ENCODE measurements at places on chromosomes 13 and 19.

DNA sequence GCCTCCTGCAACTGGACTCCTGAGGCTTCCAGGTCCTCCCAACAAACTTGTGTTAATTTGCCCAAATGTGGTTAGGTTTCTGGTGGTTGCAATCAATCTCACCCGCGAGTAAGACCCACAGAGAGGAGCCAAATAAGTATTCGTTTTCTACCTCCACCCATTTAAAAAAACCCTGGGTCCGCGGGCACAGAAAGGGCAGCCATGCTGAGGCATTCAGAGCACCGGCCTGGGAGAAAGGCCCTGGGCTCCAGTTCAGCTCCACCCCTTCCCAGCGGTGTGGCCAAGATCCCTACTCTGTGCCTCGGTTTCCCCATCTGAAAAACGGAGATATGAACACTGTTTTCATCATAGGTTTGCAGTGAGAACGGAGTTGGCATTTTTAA is 56.9 kb downstream of the PEPD start:
- DNase-seq: no peak

DNA sequence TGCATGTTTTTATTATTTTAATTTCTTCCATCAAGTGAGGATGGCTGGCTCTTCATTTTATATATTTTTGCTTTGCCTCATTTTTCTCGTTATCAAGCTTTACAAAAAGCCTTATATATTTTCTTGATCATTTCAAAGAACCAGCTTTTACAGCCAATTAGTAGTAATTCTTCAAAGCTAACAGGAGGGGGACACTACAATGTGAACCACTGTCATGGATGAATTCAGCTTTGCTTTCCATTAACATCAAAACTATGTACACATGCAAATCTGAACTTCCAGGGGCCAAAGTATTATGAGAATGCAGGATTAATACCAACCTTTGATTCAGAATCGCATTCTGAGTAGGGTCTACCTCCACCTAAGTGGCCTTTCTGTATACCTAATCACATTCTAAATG is 11.1 kb downstream of the UQCRFS1 start:
- no peak for DNase-seq

DNA sequence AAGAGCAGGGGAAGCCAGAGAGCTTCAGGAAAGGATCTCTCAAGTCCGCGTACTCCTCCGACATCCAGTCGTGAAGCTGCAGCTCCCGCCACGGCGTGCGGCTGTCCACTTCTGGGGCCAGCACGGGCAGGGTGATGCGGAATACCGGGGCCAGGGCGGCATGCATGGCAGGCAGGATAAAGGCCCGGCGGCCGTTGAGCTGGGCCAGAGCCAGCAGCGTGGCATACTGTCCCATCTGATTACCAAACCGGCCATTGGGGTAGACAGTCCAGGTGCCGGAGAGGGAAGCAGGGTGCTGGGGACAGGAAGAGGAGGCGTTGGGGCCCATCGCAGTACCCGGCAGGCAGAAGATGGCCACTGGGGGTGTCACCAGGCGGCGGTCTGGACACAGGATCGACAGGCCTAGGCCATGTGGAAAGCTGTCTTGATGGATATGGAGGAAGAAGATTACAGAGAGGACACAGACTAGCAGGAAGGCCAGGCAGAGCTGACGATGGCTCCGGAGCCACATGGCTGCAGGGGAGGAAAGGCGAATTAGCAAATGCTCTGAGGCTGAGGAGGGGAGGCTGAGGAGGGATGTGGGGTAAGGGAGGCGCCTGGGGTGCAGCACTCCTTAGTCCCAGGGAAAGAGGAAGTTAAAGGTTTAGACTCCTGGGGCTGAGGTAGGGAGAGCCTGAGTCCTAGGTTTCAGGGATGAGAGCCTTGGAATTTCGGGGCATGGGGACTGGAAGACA is 1.5 kb downstream of the FUT1 start:
- no peak for DNase-seq

- no peak for DNase-seq
These were observed 33.4 kb downstream of the FAM124A start for GRCh38 chr13:51255556-51255955.

DNA sequence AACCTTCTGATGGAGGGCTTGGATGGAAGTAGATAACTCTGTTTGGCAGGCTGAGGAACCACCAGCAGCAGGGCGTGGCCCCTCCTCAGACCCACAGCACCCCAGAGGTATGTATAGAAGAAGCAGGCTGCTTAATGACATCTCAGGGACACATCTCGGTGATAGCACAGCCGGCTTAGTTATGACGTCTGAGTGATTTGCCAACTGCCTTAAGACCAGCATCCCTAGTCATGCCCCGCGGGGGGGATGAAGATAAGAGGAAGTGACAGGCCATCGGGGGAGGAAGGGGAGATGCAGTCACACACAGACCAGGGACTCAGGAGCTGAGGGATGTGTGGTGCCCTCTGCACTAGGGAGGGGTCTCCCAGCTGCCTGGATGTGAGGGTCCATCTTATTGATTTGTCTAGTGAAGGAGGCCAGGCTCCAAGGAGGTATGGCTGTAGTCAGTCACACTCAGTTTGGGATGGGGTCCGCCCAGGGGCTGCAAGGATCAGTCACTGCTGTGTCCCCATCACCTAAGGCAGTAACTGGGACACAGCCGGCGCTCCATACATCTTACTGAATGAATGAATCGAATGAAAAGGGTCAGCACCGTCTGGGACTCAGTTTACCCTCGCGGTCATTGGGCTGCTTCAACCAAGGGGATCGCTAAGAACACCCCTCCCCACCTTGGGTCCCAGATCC is 19.2 kb upstream of the ERCC1 start:
- no peak for DNase-seq

- no peak for DNase-seq
These were observed 10.7 kb upstream of the TMEM255B start for GRCh38 chr13:113748101-113748861.

DNA sequence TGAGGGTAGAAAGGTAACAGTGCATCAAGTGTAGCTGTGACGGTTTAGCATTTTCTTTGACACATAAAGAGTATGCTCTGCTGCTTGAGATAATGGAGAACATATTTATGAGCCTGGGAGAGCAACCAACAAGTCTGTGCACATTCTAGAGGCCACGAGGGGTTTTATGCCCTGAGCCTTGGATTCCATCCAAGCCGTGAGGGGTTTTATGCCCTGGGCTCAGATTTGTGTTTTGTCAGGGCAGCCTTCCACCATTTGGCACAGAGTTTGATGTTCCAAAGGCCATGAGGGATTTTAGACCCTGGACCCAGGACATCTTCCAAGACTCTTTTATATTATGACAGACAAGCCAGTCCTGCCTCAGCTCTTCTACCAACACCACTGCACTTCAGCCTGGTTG is 106.4 kb downstream of the ZNF486 start:
- no peak for DNase-seq

- DNase-seq: no peak
These were observed 10.5 kb downstream of the RYR1 start for GRCh38 chr19:38444026-38444425.

GRCh38 chr13:102355251-102355650 is 46.6 kb downstream of the FGF14 start:
- no peak for DNase-seq

GRCh38 chr13:46571189-46571908 is 18.4 kb downstream of the LRCH1 start:
- DNase-seq: no peak

DNA sequence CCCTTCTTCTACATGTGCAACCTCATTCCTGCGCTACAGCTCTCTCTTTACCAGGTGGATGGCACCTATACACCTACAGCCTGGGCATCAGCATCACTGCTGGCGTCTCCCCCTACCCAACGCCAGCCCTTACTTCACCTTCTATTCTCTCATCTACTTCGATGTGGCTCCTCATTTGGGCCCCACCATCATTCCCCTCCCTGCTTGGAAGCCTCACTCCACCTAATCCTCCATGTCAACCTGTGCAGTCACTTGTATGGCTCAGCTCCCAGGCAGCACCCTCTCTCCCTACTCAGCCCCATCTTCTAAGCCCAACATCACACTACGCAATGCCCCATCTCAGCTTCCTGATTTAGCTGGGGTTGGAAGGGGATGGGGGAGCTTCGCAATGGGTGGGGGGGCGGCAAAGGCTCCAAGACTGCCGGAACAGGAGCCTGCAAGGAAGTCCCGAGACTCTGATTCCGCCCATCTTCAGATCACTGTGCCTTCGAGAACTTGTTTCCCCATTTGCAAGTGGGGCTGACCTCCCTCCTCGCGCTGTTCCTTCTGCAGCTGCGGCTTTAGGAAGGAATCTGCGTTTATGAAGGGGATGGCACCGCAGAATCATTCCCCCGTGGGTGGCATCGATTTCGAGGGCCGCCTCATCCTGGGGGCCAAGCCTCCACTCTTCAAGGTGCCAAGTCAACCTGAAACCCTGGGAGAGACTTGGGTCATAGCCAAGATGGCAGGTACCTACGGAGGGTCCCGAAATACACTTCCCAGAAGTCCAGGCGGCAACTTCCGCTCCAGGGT is 913 bp downstream of the MZF1 start:
- no peak for DNase-seq

GRCh38 chr13:75610466-75610865 is 25.7 kb upstream of the LMO7 start:
- no peak for DNase-seq

GRCh38 chr13:63840551-63841421 is 2425.1 kb upstream of the PCDH20 start:
- DNase-seq: no peak

- DNase-seq: no peak
These were observed 4.0 kb upstream of the TINCR start for GRCh38 chr19:5571777-5572176.

- no peak for DNase-seq
These were observed 18.6 kb downstream of the POP4 start for GRCh38 chr19:29624489-29625185.

Measured in globus pallidus (tissue), 1 donor.